Activated naive CD4-positive, alpha-beta T cell treated with anti-CD3 and anti-CD28 coated beads, Interleukin-2, amount 10 ng/mL, durations not matched to agents 7 days and 5 days (primary cell): ENCODE measurements at places on chromosomes 7 and 10.
A peak's percentile ranks its signal among the peaks of the same experiment; 100 is the strongest.

DNA sequence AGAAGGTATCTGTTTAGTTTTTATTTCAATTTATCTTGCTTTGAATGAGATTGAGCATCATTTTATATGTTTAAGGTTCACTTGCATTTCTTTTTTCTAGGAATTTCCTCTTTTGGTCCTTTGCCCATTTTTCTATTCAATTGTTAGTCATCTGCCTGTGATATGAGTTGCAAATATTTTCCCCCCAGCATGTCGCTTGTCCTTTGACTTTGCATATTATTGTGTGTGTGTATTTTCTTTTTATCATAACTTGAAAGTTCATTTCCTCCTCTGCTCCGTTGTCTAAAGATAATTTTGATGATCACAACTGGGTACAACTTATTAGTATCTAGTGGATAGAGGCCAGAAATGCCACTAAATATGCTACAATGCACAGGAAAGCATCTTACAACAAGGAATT, 132.7 kb upstream of the MDFIC start:
- H3K27me3 ChIP-seq, result no peaks in the 10 kb centered on the region
- no peak overlapping the region for H3K27ac ChIP-seq
- no peak for DNase-seq
- no peaks in the 10 kb centered on the region for H3K36me3 ChIP-seq
- peaks cover 3% of the 10 kb centered on the region for H3K4me1 ChIP-seq

DNA sequence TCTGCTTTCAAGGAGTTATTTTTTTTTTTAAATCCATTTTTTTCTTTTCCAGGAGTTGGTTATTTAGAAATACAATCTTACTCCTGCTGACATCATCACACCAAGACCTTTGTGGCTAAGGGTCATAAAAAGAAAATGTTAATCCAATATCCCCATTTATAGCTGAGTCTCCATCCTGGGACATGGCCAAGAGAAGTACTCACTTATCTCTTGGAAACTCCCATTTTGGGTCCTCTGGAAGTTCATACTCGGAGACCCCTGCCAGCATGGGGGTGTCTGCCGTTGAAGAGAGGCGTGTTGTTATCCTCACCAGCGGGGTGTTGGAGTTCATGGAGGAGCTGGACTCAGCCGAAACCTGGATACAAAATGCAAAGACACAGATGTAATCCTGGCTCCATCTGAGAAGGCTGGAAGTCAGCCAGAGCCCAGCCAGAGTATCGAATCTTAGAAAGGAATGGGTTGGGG, 94.6 kb downstream of the FGFR2 start:
- no peak overlapping the region for H3K4me3 ChIP-seq
- H3K4me1 ChIP-seq, result no peaks in the 10 kb centered on the region
- no peak for DNase-seq
- no peaks in the 10 kb centered on the region for H3K27me3 ChIP-seq
- no peaks in the 10 kb centered on the region for H3K36me3 ChIP-seq
- H3K27ac ChIP-seq, result no peak overlapping the region

DNA sequence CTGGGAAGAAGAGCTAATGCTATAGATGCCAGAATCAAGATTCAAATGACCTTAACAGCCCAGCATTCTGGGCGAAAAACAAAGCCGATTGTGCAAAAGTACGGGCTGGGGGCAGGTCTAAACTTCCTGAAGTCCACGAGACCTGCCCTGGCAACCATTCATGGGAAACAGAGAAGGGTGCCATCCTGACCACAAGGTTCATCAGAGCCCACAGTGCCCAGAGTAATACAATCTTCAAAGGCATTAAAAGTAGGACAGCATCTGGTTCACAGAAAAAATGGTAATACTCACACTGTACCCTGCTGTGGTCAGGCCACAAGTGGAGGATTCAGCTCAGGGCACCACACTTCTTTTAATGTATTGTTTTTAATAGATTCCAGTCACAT, 36.1 kb downstream of the SORBS1 start:
- no peaks in the 10 kb centered on the region for H3K36me3 ChIP-seq
- no peak for DNase-seq
- H3K4me1 ChIP-seq, result no peaks in the 10 kb centered on the region
- H3K27me3 ChIP-seq, result no peaks in the 10 kb centered on the region

- no peak overlapping the region for H3K4me3 ChIP-seq
- H3K4me1 ChIP-seq, result no peaks in the 10 kb centered on the region
- no peak for DNase-seq
- peaks cover 4% of the 10 kb centered on the region for H3K36me3 ChIP-seq
Observed at GRCh38 chr10:102735065-102735562, 8.6 kb upstream of the WBP1L start.

- no peaks in the 10 kb centered on the region for H3K4me1 ChIP-seq
- no peak for DNase-seq
- no peaks in the 10 kb centered on the region for H3K36me3 ChIP-seq
- no peak overlapping the region for H3K4me3 ChIP-seq
Observed at GRCh38 chr10:131350245-131350644, 38.7 kb upstream of the TCERG1L start.

DNA sequence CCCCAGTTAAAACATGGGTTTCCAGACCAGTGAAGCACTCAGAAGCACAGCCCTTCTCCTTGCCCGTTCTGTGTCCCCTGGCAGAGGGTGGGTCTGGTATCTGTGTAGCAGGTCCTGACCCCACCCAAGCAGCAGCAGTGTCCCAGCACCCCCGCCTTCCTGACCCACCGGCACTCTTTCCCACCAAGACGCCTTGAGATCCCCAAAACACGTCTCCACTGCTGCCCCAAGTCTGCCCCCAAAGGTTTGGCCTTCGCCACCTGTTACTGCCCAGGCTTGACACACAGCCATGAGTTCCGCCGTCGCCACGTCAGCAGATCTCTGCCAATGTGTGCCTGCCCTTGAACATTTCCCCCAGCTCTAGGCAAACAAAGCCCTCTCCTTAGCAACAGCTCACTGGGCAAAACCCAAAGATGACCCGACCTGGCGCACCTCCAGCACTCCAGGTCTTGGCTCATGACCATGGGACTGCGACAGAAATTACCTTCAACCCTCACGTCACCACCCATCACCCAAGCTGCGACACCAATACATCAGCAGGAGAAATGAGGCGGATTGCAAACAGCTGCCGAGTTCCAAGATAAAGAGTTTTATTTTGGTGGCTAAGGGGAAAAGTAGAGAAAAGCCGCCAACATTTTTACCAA, 75.6 kb downstream of the CTBP2 start:
- H3K27ac ChIP-seq, result no peak overlapping the region
- peaks cover 12% of the 10 kb centered on the region for H3K27me3 ChIP-seq
- H3K4me1 ChIP-seq, result no peaks in the 10 kb centered on the region
- H3K36me3 ChIP-seq, result no peaks in the 10 kb centered on the region
- no peak for DNase-seq

GRCh38 chr7:713488-714230, 12.8 kb upstream of the DNAAF5 start:
- H3K4me1 ChIP-seq, result peaks cover 10% of the 10 kb centered on the region
- peaks cover 18% of the 10 kb centered on the region for H3K27me3 ChIP-seq
- no peak overlapping the region for H3K27ac ChIP-seq

DNA sequence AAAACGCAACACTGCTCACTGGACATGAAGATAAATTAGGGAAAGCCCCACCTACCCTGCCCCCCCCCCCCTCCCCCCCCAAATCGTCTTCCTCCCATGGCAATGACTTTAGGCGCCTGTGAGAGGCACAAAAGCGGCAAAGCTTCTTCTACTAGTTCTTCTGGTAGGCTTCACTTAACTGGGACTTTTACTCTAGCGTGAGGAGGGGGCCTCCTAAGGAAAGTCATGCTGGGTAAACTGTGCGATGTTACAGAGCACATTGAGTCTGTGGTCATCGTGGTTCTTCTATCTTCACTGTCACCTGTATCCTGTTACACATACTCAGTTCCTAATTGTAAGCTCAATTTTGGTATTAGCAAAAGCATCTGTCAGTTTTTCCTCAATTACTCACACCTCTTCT, 25.1 kb downstream of the HSPB1 start:
- peaks cover 37% of the 10 kb centered on the region for H3K36me3 ChIP-seq
- no peak overlapping the region for H3K4me3 ChIP-seq
- peaks cover 23% of the 10 kb centered on the region for H3K4me1 ChIP-seq
- no peaks in the 10 kb centered on the region for H3K27me3 ChIP-seq
- no peak for DNase-seq
- H3K27ac ChIP-seq, result peak overlapping the region; percentile 45

DNA sequence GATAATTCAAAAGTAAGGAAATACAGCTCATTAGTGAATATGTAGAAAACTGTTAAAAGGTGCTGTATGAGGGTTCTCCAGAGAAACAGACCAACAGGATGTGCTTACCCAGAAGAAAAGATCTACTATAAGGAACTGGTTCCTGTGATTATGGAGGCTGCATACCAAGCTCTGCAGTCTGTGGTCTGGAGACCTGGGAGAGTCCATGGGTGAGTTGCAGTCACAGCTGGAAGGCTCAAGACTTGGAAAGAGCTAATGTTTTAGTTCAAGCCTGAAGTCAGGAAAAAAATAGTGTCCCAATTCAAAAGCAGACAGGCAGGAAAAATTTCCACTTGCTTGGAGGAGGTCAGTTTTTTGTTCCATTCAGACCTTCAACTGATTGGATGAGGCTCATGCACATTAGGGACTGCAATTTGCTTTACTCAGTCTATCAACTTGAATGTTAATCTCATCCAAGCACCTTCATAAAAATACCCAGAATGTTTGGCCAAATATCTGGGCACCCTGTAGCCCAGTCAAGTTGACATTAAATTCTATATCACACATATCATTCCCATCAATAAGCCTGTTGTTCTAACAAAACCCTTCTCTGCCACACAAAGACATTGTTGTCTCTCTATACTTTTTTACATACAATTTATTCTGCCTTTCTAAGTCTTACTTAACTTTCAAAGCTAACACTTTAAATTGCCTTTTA, 197.9 kb upstream of the KLF6 start:
- H3K4me1 ChIP-seq, result peaks cover 51% of the 10 kb centered on the region
- peaks cover 3% of the 10 kb centered on the region for H3K27me3 ChIP-seq
- H3K36me3 ChIP-seq, result peaks cover 29% of the 10 kb centered on the region

- H3K27me3 ChIP-seq, result no peaks in the 10 kb centered on the region
- peaks cover 54% of the 10 kb centered on the region for H3K4me1 ChIP-seq
Observed at GRCh38 chr10:63261496-63261895, 128.4 kb downstream of the NRBF2 start.

- no peak for DNase-seq
- H3K4me1 ChIP-seq, result peaks cover 12% of the 10 kb centered on the region
- no peak overlapping the region for H3K27ac ChIP-seq
- H3K27me3 ChIP-seq, result peaks cover 40% of the 10 kb centered on the region
Observed at GRCh38 chr10:101011517-101012423, 12.2 kb downstream of the LZTS2 start.

GRCh38 chr7:37977243-37977642, 56.8 kb downstream of the EPDR1 start:
- no peak overlapping the region for H3K27ac ChIP-seq
- no peaks in the 10 kb centered on the region for H3K36me3 ChIP-seq
- DNase-seq, result no peak
- H3K27me3 ChIP-seq, result no peaks in the 10 kb centered on the region

DNA sequence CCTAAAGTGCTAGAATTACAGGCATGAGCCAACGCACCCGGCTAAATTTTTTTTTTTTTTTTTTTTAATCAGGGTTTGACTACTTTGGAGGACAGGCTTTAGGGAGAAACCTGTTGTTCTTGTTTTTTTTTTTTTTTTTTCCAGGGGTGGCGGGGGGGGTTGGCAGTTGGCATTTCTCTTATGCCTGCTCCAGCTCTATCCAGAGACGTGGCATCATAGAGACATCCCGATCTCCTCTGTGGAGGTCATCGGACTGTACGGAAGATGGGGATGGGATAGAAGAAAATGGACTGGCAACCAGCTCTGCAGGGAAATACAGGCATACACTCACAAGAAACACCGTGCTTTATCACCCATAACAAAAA, 130.8 kb downstream of the PRPF18 start:
- H3K27ac ChIP-seq, result peak overlapping the region; percentile 26
- no peaks in the 10 kb centered on the region for H3K36me3 ChIP-seq
- peaks cover 19% of the 10 kb centered on the region for H3K27me3 ChIP-seq
- no peak for DNase-seq
- peak overlapping the region; percentile 26 for H3K4me3 ChIP-seq

DNA sequence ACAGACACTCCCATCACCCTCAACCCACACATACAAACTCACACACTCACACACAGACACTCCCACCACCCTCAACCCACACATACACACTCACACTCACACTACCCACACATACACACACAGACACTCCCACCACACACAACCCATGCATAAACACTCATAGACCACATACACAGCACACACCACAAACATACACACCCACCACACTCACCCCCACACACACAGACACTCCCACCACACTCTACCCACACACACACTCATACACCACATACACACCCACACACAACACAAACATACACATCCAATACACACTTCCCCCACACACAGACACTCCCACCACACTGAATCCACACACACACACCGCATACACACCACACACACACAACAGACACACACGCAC, 521.2 kb downstream of the TCERG1L start:
- H3K27ac ChIP-seq, result no peak overlapping the region
- no peak overlapping the region for H3K4me3 ChIP-seq
- H3K27me3 ChIP-seq, result no peaks in the 10 kb centered on the region
- no peaks in the 10 kb centered on the region for H3K4me1 ChIP-seq
- H3K36me3 ChIP-seq, result no peaks in the 10 kb centered on the region
- DNase-seq, result no peak

DNA sequence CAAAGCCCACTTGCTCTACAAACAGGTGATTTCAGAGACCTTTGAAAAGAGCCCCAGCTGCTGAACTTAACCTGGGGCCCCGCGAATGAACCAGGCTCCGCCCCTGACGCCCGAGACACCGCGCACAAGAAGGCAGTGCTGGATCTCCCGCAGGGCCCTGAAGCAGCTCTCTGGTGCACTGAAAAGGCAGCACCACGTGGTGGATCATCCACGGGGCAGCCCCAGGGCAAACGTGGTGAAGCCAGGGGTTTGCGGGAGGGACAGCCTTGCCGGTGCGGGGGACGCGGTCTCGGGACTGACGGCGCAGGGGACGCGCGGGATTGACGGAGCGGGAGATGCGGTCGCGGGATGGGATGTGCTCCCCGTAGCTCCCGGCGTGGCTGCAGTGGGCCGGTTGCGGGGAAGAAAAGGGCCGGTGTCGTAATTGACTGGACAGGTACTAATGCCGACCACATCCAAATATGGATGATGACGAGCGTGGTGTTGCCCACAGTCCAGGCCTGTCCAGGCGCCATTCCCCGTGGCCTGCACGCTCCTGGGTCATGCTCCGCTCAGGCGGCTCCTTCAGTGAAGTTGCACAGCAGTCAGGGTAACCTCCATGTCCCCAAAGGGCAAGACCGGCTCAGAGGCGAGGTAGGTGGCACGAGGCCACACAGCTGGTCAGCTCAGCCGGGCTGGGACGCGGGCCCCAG, 421.1 kb downstream of the DNAJB6 start:
- H3K4me1 ChIP-seq, result peaks cover 13% of the 10 kb centered on the region
- peaks cover 14% of the 10 kb centered on the region for H3K27me3 ChIP-seq
- no peak overlapping the region for H3K4me3 ChIP-seq
- H3K36me3 ChIP-seq, result no peaks in the 10 kb centered on the region

- DNase-seq, result no peak
- no peak overlapping the region for H3K27ac ChIP-seq
- H3K36me3 ChIP-seq, result no peaks in the 10 kb centered on the region
- peaks cover 30% of the 10 kb centered on the region for H3K27me3 ChIP-seq
- no peak overlapping the region for H3K4me3 ChIP-seq
Observed at GRCh38 chr7:47572939-47573757, 8.8 kb downstream of the TNS3 start.

GRCh38 chr10:128574581-128575210, 448.5 kb upstream of the MKI67 start:
- H3K27ac ChIP-seq, result no peak overlapping the region
- no peaks in the 10 kb centered on the region for H3K4me1 ChIP-seq
- peaks cover 4% of the 10 kb centered on the region for H3K27me3 ChIP-seq
- DNase-seq, result no peak

- peak; percentile 21 for DNase-seq
- H3K27me3 ChIP-seq, result peaks cover 28% of the 10 kb centered on the region
- peaks cover 12% of the 10 kb centered on the region for H3K4me1 ChIP-seq
- H3K36me3 ChIP-seq, result no peaks in the 10 kb centered on the region
- peak overlapping the region; percentile 8 for H3K27ac ChIP-seq
- H3K4me3 ChIP-seq, result no peak overlapping the region
Observed at GRCh38 chr10:104170610-104171254, 48.8 kb downstream of the SFR1 start.
